ENCODE measurements at places on chromosomes 5 and 9.

GRCh38 chr5:172049226-172049796 lies 42.9 kb upstream of the FBXW11 start:
- DNase-seq = peak; percentile 30

DNA sequence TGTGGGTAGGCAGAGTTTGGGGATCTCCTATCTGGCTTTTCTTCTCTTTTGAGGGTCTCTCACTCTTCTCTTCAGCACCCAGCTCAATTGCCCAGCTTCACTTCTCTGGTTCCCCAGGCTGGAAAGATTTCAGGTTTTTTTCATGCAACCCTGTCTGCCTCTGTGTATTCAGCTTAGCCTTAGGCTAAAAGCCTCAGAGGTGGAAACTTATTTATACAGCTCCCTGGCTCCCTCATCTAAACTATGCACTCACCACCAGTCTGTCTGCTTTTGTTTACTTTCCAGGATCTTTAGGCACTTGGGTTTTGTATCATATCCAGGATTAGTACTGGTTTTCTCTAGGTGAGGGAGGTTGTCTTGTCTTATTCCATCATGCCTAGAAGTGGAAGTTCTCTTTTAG lies 540.2 kb upstream of the TRPC7 start:
- DNase-seq = no peak

DNA sequence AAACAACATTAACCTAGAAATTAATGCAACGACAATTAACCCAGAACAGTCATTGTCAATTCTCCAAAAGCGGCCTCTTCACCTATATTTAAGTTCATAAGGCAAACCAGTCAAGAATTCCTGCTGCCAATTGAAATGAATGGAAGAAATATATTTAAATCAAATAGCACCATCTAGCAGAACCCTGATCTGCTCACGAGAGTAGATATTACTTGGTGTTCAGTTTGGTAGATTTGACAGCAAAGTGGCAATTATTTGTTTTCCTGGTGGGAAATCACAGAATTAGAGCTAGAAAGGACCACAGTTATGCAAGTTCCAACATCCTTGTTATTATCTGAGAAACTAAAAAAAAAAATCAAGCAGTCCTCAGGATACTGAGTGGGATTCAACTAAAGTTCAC lies 2.3 kb downstream of the SSBP2 start:
- peak; percentile 53 for DNase-seq

GRCh38 chr9:121788686-121789366 lies 137.4 kb downstream of the DAB2IP start:
- DNase-seq = no peak

DNA sequence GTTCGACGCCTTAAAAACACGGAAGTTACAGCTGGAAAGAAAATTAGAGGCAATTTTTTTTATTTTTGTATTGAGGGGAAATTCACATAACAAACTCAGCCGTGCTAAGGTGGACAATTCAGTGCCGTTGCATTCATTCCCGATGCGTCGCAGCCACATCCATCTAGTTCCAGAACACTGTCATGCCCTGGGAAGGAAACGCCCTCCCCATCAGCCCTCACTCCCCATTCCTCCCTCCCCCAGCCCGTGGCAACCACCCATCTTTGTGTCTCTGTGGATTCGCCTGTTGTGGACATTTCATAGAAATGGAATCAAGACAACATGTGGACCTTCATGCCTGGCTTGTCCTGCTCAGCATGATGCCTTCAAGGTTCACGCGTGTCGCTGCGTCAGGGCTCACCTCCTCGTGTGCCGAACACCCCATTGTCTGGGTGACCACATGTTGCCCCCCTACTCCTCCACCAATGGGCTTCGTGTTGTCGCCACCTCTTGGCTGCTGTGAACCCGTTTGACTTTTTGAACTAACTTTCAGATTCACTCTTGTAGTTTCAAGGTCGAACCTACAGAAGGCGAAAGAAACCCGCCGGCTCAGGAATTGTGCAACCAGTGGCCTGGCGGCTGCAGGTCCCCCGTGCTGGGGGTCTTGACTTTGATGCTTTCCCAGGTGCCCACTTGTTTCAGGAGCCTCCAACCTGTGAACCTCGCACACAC lies 17.4 kb upstream of the CAMSAP1 start:
- no peak for DNase-seq

GRCh38 chr9:136642439-136642921 lies 20.2 kb upstream of the EGFL7 start:
- DNase-seq = no peak

DNA sequence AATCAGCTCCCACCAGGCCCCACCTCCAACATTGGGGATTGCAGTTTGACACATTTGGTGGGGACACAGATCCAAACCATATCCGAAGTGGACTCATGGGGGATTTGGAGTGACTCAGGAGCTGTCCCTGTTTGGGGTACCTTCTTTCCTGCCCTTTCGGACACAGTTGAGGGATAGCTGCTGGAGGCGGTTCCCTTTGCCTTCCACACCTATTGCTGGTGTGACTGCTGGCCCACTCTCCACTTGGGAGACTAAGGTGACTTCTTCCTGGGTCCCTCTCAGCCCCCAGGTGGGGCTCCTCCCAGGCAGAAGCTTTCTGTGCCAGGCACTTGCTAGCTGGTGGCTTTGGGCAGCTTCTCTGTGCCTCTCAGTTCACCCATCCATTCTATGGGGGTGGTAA lies 26.6 kb downstream of the LAMC3 start:
- no peak for DNase-seq

DNA sequence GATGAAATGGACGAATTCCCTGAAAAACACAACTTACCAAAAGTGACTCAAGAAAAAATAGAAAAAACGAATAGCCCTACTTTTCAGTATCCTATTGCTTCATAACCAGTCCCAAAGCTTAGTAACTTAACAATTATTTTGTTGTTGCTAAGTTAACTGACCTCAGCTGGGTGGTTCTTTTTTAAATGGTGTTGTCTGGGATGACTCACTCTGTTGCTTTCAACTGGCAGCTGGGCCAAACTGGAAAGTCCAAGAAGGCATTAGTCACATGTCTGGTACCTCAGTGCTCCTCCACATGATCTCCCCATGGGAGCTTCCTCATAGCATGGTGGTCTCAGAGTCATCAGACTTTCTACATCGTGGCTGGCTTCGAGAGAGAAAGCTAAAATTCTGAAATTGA lies 47.8 kb upstream of the ADAMTS2 start:
- no peak for DNase-seq

Measured in hematopoietic multipotent progenitor cell treated with erythropoietin and hydrocortisone succinate and interleukin-3 and kit ligand, for 4 days (in vitro differentiated cells).